ENCODE measurements at places on chromosomes 12 and 14.

- no peak for DNase-seq
Observed at GRCh38 chr12:124129132-124129531, 156.1 kb downstream of the ZNF664 start.

DNA sequence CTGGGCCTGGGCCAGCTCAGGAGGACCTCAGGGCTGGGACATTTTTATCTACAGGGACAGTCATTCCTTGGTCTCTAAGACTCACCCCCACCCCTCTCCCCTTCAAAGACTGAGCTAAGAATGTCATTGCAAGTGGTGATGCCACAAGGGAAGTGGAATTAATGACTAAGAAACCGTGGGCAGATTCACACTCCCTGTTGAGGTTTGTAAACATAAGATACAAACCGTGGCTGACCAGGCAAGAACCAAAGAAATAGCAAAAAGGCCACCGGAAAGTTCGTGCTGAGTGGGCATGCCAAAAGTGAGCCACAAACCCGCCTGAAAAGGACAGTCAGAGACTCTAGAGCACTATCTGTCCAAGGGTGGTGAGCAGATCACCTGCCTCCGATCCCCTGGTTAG, 25.7 kb downstream of the NUAK1 start:
- DNase-seq = no peak

DNA sequence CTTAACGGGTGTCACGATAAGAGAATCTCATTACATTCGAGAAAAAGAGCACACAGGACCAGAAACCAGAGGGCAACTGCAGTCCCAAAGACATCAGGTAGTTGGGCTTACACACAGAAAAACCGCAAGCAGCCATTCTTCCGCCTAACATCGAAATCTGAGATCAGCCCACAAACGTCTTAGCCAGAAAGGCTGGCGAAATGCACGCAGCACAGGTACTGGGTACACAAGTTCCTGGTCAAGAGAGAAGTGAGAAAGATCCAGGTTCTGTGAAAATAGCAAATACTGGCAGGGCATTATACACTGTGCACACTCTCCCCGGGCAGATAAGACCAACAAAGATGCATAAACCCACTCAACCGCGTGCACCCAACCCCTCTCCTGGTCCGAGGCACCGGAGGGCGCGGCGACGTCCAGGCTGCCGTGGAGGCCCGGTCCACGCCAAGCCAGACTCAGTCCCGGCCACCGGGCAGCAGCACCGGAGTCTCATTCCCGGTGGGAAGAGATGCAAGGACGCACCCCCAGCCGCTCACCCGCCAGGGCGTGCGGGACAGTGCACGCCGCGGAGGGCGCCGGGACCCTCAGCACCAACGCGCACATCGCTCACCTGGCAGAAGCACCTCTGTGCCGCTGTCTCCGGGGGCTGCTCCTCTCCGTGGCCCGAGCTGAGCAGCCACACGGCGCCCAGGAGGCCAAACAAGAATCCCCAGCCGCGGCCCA, 437 bp downstream of the ERO1A start:
- peak; percentile 41 for DNase-seq

DNA sequence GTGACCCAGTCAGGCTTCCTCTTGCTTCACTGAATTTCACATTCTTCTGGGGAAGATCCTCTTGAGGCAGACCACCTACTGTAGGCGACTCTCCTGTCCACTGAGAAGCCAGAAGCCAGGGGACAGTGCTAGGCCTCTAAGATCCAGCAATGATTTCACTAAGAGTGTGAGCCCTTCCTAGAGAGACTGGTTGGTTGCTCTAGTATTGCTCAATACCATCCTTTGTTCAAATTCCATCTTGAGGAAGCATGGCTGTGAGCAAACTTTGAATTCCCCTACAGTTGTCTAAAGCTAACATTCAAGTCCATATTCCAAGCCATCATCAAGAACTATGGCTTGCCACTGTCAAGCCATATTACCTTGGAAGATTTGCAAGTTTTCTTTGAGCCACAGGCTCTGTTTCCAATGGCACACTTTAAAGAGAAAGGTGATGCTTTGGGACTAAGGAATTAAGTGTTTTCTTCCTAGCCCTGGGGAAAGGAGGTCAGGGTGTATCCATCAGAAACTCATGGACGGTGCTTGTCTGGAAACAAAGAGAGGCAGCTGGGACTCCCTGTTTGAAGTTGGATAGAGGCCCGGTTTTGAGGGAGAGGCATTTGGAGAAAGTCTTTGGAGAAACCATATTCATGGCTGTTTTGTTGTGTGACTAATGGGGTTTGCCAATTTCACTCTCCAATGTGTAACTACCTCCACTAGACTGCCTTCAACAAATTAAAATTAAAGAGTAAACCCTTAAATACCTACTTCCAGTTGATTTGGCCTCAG, 1217.9 kb downstream of the VRK1 start:
- no peak for DNase-seq

DNA sequence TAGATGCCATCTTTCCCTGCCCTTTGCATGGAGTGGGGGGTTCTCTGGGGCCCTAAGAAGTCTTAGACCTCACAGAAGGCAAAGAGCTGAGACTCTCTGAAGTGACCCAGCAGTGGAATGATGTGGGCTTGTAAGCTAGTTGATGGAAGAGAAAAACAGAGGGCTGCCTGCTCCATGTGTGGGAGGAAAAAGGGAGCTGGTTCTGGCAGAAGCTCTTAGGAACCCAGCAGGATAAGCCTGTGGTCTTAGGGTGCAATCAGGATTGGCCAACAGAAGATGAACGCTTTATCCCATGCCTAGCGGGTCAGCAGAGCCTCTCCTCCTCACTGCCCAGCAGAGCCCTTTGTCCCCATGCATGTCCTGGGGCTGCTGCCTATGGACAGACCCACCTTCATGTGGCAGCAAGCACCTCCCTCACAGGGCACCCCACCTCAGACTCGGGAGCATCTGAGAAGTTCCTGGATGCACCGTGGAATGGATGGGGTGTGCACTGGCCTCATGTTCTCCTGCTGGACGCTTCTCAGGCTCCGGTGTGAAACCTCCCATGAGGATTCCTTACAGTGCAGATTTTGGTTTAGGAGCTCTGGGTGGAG, 152.7 kb downstream of the ADGRD1 start:
- no peak for DNase-seq

GRCh38 chr14:34023824-34024767, 73.2 kb upstream of the EGLN3 start:
- DNase-seq = no peak

Measured in memory B cell (primary cell).